Stimulated activated CD4-positive, alpha-beta T cell treated with anti-CD3 and anti-CD28 coated beads, Interleukin-2, amount 100 ng/mL, for 4 hours (primary cell): ENCODE measurements at places on chromosomes 11 and 22.

- DNase-seq = no peak
Measured at GRCh38 chr11:64717268-64717578, 5.8 kb downstream of the NRXN2 start.

- DNase-seq = no peak
Measured at GRCh38 chr22:37509059-37509860, 10.0 kb downstream of the CARD10 start.

DNA sequence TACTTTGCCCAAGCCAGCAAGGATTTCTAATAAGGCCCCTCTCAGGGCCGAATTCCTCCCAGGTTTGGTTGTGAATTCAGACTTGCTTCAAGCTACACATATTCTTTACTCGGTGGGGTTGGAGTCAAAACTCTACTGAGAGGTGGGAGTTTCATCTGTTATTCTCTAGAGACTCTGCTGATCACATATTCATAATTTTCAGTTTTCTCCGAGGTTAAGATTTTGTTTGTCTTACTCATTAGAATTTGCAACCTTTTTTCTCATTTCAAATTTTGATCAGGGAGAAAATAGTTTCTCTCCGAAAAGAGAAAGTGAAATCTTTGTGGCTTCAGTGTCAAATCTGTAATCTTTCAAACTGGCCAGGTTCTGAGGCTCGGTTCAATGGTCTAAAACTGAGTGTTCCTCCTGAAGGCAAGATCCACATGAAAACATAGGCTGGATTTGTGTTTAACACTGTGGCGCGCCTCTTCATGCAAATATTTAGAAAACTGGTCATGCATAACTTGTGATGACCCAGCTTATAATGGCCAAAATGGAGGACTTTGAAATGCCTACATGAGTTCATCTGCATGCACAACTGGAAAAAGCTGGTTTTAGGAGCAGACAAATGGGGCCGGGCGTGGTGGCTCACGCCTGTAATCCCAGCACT is 21.5 kb upstream of the GSTP1 start:
- DNase-seq = no peak

- DNase-seq = no peak
Measured at GRCh38 chr11:6233984-6234386, 451 bp downstream of the FHIP1B start.

- DNase-seq = no peak
Measured at GRCh38 chr11:10937385-10937771, 79.5 kb upstream of the ZBED5 start.

DNA sequence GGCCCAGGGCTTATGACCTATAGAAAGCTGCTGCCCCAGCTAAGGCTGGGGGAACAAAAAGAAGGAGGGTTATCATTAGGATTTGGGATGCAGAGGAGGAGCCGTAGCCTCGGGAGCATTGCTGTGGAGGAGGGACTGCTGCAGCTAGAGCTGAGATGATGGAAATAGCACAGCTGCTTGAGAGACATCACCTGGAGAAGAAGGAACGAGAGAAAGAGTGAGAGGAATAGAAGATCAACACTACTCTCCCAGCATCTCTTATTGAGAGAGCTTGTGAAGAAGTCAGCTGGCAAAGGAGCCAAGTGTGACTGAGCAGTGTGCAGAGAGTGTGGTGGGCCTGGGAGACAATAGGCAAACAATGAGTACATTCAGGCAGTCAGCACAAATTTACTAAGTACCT is 100.7 kb upstream of the PLET1 start:
- no peak for DNase-seq

- no peak for DNase-seq
Measured at GRCh38 chr11:6687876-6688275, 4.7 kb upstream of the MRPL17 start.

GRCh38 chr22:20803696-20804324 is 29.9 kb downstream of the SERPIND1 start:
- DNase-seq = no peak

DNA sequence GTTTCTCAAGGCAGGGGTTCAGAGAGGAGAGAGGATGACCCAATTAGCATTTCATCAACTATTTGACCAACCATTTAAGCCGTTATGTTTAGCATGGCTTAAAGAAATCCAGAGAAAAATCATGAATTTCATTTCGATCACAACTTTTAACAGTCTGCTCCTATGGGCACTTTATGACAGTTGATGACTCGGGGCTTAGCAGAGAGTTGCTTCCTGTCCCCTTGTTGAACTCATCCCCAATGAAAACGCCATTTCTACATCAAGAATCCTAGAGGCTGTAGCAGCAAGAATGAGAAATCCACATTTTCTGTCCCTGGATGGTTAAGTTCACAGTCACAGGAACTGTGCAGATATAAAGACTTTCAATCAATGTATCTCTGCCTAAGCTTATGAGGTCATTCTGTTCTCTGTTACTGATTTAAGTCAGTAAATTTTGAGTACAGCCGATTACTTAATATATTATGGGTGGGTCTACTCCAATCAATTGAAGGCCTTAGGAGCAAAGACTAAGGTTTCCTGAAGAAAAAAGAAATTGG is 81.1 kb downstream of the BDNF start:
- no peak for DNase-seq

DNA sequence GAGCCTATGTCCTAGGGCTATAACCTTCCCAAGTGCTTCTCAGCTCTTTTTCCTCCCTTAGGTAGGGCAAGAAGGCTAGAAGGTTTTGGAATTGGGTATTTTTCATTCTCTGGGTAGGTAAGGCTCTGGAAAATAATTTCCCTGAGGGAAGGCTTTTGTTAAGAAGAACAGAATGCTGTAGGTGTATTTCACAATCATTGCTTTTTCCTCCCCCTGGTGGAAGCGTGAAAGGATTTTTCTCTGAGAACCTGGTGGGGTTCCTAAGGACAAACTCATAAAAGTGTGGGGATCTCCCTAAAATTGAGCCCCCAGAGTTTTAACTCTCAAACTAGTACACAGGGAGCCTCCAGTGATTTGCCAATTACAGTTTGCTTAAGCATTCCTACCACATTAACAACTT is 41.1 kb upstream of the NARS2 start:
- DNase-seq = no peak

- no peak for DNase-seq
Measured at GRCh38 chr11:706439-706956, 467 bp downstream of the EPS8L2 start.

DNA sequence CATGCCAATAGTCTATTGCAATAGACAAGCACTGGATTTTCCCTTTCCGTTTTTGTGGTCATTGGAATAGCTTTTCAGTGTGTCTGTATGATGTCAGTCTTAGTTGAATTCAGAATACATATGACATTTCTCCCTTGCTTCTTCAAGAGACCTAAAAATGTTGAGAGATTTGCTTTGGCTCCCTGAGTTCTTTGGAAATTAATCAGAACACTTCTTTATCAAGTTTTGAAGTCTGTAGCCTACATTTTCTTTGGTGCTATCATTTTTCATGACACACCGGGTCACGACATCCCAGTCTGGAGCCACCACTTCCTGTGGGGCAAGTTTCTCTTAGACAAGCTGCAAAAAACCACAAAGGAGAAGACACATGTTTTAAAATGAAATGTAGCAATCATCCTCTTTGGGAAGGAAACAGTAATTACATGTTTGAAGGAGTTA is 847.1 kb downstream of the OPCML start:
- DNase-seq = no peak

DNA sequence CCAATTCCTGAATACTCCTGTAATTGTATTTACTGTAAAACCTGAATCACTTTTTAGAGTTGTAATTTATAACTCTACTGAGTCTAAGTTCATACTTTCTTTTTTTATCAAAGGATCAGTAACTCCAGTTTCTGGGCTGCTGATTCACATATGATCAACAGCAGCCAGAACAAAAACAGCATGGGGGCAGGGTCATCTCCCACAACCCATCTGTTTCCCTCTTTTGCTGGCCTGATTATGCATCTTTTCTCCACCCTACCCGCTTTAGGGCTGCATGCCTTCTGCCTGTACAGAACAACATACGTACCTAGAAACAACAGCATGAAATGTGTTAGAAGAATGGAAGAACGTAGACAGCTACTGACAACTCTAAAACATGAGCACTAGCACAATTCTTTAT is 76.0 kb downstream of the MRTFA start:
- no peak for DNase-seq

GRCh38 chr22:19823902-19824211 is 30.8 kb downstream of the GNB1L start:
- DNase-seq = no peak

DNA sequence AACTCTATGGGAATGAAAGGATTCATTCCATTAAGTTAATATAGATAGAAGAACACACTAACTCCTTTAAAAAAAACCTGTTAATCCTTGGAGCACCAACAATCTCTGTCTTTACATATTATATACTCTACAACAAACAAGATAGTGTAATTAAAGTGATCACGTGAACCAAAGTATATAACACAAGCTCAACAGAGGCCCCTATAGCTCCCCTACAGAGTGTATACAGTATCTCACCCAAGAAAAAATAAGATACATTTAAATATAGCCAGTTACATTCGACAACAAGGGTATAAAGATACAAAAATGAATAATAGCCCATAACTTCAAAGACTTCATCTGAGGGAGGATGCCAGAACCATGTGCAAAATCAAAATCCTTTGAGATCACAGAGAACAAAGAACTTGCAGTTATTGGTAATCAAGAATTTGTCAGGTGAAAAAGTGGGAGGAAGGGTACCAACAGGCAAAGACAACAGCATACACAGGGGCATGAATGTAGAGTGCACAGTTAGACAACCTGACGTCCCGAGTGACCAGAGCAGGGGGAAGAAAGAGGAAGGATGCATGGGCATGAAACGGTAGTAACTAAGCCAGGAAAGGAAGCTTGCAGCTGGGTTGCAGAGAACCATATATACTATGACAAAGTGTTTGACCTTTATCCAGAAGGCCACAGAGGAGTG is 4.7 kb downstream of the FCHSD2 start:
- no peak for DNase-seq

GRCh38 chr11:77175869-77176539 is 48.0 kb downstream of the MYO7A start:
- DNase-seq = no peak

DNA sequence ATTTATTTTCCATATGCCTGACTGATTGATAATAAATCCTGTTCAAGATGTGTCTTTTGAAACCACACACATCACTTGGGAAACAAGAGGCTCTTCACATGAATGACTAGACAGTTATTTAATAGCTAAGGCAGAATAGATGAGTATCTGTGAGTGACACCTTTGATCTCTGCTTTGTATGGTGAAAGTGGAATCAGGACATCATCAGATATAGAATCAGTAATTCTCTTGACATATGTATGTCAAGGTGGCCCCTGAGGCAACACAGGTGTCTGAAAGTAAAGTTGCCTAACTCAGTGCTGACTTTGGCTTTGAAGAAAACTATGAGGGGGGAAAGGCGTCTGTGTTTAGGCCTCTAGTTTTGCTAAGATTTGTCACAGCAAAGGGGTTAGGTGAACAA is 11.5 kb upstream of the CASP4 start:
- DNase-seq = no peak

DNA sequence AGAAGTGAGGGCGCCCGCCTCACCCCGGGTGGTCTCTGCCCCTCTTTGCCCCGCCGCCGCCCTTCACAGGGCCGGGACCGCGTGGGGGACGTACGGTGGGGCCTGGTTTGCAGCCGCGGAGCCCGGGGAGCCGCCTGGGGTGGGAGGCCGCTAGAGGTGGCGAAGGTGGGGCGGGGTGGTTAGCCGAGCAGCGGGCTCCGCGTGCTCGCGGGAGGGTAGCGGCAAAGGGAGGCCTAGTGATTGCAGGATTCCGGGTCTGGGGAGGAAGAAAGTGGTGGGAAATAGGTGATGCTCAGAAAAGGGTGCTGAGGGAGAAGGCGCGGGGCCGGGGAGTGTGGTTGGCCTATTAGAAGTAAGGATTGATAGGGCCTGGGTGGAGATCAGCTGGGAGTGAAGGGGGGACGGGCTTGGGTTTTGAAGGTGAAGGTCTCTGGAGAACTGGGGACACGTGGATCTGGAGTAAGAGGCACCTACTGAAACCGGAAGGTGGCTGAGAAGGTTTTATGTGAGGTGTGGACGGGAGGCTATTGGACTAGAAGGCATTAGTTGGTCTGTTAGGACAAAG is 571 bp downstream of the FAR1 start:
- DNase-seq = peak; percentile 30

GRCh38 chr22:45831394-45831793 is 145.6 kb downstream of the WNT7B start:
- DNase-seq = no peak

GRCh38 chr22:32996702-32997101 is 61.5 kb downstream of the SYN3 start:
- DNase-seq = no peak

GRCh38 chr22:38725900-38726655 is 20.3 kb downstream of the GTPBP1 start:
- no peak for DNase-seq

GRCh38 chr11:94521684-94522083 is 9.4 kb downstream of the C11orf97 start:
- no peak for DNase-seq

- no peak for DNase-seq
Measured at GRCh38 chr11:82117362-82117761, 616.3 kb downstream of the FAM181B start.

- no peak for DNase-seq
Measured at GRCh38 chr11:71381781-71382505, 66.2 kb downstream of the DHCR7 start.

- DNase-seq = no peak
Measured at GRCh38 chr11:79249295-79249993, 191.4 kb downstream of the TENM4 start.

- DNase-seq = no peak
Measured at GRCh38 chr11:77449784-77450183, 24.1 kb downstream of the PAK1 start.

DNA sequence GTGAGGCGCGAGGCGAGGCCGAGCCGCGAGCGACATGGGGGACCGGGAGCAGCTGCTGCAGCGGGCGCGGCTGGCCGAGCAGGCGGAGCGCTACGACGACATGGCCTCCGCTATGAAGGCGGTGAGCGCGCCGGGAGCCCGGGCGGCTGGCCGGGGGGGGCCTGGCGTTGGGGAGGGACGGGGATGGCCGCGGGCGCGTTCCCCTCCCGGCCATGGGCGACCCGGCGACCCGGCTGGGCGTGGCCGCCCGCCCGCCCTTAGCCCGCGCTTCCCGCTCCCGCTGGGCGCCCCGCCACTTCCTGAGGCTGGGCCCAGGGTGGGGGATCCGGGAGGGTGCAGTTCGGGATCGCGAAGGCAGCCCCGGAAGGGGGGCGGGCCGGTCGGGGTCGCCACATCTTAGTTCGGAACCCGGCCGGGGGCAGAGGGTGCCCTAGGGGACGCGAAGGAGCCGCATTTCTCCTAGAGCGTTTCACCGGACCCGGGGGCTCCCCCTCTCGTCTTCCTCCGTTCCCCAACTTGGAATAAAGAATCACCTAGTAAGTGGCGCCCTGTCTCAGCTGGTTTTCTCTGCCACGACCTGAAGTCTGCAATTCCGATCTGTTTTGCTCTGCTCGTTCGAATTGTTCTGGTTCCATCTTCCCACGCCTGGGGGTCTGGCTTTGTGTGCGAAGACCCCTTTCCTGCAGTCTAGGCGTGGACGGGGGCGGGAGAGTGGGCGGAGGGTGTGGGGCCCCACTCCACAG is 536 bp downstream of the YWHAH start:
- DNase-seq = peak; percentile 21

DNA sequence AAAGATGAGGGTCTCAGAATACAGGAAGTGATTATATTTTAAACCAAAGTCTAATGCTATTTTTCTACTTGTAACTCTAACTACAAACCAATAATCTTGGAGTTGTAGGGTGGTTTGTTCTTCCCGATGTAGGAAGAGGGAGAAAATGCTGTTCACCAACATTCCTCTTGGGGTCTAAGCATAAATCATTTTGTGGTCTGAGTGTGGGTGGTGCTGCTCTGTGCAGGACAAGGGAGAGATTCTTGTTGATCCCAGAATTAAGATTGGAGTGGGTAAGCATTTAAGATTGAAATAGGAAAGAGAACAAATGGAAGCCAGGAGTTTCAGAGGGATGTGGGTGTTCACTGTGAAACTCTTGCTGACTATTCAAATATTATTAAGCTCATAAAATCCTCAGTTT is 38.6 kb upstream of the MMP13 start:
- no peak for DNase-seq
